ENCODE measurements at places on chromosomes 7 and 10.

- no peak for DNase-seq
These were observed 327.7 kb upstream of the NPSR1 start for GRCh38 chr7:34330308-34330707.

- DNase-seq, result no peak
These were observed 950 bp upstream of the GCC1 start for GRCh38 chr7:127586346-127586745.

- no peak for DNase-seq
These were observed 301.9 kb downstream of the LRMDA start for GRCh38 chr10:75733135-75733890.

GRCh38 chr10:100413173-100413572 lies 49.6 kb upstream of the WNT8B start:
- no peak for DNase-seq

DNA sequence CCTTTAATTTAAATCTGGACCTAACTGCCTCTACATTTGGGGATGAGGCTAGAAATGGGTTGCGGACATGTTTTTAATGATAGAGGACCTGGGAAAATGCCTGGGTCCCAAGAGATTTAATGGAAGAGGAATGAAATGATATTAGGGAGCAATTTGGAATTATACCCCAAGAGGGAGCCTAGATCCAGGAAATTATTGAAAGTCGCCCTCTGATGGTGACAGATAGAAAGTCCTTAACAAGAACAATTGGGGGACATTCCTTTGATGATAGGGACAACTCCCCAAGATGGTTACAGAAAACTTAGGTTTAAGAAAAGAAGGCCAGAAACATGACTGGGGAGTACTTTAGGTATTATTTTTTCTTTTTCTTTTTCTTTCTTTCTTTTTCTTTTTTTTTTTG lies 9.5 kb upstream of the TSGA13 start:
- no peak for DNase-seq

- no peak for DNase-seq
These were observed 41.8 kb downstream of the JCAD start for GRCh38 chr10:30017556-30017955.

GRCh38 chr10:12808014-12808613 lies 193.4 kb downstream of the CCDC3 start:
- DNase-seq, result no peak

GRCh38 chr7:7177044-7177517 lies 5.3 kb upstream of the C1GALT1 start:
- no peak for DNase-seq
